GM06990 (cell line): ENCODE measurements at places on chromosomes 6 and 20.
A peak's percentile ranks its signal among the peaks of the same experiment; 100 is the strongest.

DNA sequence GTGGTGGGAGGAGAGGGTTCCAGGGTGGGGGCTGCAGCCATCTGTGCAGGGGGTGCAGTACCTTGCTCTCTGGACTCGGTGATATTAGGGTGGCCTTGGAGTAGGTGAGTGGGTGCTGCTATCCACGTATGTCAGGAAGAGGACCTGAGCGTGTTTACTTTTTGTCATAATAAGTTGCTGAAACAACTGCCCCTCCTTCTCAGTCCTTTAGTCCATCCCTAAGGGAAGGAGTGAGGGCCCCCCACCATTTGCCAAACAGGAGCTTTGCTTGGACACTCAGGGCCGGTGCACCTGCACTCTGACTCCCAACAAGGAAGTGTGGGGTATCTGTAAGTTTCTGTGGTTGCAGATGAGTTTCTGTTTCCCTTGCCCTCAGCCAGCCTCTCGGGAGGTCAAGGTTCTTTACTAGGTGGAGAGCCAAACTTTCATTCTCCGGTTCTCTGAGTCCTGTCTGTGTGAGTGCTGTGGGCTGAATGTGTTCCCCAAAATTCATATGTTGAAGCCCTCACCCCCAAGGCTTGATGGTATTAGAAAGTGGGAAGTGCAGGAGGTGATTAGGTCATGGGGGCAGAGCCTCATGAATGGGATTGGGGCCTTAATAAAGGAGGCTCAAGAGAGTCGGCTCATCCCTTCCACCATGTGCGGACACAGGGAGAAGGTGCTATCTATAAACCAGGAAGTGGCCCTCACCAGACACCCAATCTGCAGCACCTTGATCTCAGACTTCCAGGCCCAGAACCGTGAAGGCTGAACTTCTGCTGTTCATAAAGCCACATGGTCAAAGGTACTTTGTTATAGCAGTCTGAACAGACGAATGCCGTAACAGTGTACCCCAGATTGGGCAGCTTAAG lies 19.6 kb upstream of the CCR6 start:
- DNase-seq = peak; percentile 47

DNA sequence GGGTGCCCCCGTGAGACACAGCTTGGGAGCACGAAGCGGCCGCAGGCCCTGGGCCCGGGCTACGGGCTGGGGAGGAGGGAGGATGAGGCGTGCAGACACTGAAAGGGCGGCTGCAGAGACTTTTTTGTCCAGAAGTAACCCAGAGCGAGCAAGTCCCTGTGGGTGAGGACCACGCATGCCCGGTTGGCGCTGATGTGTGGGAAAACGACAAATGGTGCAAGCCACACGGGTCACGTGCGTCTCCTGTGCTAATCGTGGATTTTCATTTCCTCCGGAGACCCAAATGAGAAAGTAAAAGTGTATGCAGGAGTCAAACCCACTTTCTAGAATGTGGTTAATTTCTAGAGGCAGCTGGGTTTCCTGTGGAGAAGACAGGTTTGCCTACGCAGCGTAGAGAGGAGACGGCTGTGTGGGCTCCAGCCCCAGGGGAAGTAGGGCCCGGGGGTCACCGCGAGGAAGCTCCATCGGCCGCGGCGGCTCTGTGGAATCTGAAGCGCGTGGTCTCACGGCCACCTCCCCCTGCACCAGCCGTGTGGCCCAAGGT lies 19.0 kb downstream of the DLL1 start:
- peak; percentile 80 for DNase-seq

DNA sequence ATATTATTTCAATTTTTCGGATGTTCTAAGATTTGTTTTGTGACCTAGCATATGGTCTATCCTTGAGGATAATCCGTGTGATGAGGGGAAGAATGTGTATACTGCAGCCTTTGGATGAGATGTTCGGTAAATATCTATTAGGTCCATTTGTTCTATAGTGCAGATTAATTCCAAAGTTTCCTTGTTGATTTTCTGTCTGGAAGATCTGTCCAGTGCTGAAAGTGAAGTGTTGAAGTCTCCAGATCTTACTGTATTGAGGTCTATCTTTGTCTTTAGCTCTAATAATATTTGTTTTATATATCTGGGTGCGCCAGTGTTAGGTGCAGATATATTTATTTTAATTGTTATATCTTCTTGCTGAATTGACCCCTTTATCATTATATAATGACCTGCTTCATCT lies 32.2 kb upstream of the SNAP91 start:
- DNase-seq = no peak

DNA sequence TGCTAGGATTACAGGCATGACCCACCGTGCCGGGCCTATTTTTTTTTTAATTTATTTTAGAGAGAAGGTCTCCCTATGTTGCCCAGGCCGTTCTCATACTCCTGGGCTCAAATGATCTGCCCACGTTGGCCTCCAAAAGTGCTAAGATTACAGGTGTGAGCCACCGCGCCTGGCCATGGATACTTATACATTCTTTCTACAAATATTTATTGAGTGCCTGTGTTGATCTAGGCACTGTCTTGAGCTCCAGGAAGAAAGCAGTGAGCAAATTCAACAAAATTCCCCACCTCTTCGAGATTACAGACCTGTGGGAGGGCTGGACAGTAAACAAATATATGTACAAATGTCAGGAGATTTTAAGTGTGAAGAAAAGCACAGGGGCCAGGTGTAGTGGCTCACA lies 37.9 kb downstream of the MGME1 start:
- no peak for DNase-seq

GRCh38 chr20:745683-746301 lies 22.5 kb downstream of the SLC52A3 start:
- DNase-seq = no peak

- DNase-seq = no peak
Measured at GRCh38 chr20:37520419-37520955, 563 bp upstream of the NNAT start.

DNA sequence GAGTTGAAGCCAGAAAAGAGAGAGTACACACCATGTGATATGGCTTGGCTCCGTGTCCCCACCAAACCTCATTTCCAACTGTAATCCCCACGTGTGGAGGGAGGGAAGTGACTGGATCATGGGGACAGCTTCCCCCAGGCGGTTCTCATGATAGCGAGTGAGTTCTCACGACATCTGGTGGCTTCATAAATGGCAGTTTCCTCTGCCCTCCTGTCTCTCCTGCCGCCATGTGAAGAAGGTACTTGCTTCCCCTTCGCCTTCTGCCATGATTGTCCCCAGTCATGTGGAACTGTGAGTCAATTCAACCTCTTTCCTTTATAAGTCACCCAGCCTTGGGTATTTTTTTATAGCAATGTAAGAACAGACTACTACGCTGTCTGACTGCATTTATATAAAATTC lies 40.3 kb downstream of the TAF4 start:
- no peak for DNase-seq

DNA sequence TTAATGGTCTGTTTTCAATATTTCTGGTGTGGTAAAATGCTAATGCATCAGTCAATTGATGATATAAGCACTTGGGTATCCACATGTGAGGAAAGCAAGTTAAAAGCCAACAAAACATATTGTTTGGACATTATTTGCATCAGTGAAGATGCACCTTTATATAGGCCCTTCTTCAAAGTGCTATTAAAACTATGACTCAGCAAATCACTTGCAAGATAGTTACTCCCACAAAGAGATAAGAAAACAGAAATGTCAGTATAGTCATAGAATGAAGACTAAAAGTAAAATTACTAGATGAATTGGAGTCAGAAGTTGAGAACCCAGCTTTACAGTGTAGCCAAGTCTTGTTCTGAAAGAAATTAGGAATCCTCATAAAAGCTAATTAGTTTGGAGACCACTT lies 14.6 kb upstream of the GRM1 start:
- DNase-seq = no peak
